ENCODE measurements at places on chromosomes 16 and 17. TPM values are rescaled to one million over a fixed set of nuclear protein-coding genes. Genes with fewer than 3 reads are reported as not detected.

DNA sequence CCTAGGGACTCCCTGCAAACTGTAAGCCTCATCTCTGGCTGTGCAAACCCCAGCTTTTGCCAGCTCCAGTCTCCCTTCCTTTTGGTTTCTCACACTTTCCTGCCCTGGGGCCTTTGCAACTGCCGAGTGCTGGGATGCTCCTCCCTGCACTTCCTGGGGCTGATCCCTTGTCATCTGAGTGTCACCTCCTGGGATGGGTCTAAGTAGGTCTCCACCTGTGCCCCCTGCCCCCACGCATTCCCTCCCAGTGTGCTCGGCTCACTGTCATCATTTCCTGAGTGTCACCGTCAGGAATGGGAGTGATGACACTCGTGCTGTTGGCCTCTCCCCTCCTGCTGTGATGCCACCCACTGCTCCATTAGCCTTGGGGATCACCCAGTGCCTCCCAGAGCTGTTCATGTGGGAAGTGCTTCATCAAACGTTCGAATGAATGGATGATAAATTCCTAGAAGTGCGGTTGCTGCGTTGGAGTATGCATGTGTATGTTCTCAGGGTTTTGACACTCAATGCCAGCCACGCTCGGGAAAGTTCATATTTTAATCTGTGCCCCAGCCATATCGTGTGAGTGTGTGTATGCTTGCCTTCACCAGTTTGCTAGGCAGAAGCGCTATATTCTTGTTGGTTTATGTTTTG is 189.9 kb downstream of the NTN1 start:
- H3K4me3 ChIP-seq, result no peak overlapping the region
- no peak overlapping the region for H3K27ac ChIP-seq
- peaks cover 12% of the 10 kb centered on the region for H3K4me1 ChIP-seq
- H3K27me3 ChIP-seq, result peaks cover 5% of the 10 kb centered on the region
- no peak for DNase-seq
- H3K36me3 ChIP-seq, result peaks cover 13% of the 10 kb centered on the region

The RHBDL1 gene
- 5.4 TPM for total RNA-seq

The LGALS9B gene
- not detected for total RNA-seq

DNA sequence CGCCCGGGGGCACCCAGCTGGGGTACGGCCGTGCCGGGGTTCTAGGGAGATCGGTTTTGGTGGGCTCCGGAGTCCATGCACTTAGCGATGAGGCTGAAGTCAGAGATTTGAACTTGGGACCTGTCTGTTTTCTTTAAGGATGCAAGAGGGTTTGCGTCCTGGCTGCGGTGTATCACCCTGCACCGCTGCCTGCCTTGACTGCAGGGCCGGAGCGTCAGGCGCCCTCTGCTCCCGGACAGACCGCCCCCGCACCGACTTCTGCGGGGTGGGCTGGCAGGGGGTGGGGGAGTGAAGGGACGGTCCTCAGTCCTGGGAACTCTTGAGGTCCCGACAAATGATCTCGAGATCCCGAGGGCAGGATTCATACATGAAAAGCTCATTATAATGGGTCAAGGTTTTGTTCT is 701 bp downstream of the PDP2 start:
- H3K4me3 ChIP-seq, result peak overlapping the region; percentile 99
- peaks cover 12% of the 10 kb centered on the region for H3K36me3 ChIP-seq
- H3K4me1 ChIP-seq, result peaks cover 23% of the 10 kb centered on the region
- H3K27me3 ChIP-seq, result no peaks in the 10 kb centered on the region
- no peak overlapping the region for H3K27ac ChIP-seq

The TBX4 gene
- not detected for total RNA-seq

DNA sequence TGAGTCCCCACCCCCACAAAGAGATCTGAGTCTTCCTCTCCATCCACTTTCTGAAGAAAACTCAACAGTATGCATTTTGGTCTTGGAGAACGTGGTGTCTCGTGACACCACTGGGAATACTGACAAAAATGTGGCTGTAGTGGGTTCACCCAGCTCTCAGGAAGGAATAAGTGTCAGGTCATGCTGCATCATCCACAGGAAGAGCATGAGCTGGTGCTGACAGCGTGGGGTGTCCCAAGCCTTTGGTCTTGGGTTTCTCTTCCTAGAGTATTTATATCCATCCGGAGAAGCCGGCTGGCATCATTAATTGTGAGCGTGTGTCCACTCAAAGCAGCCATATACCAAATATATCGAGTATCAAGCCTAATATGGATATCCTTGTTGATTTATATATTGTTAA is 55.9 kb downstream of the C17orf67 start:
- H3K36me3 ChIP-seq, result no peaks in the 10 kb centered on the region
- H3K27ac ChIP-seq, result no peak overlapping the region
- no peak overlapping the region for H3K4me3 ChIP-seq
- peaks cover 10% of the 10 kb centered on the region for H3K4me1 ChIP-seq
- peaks cover 27% of the 10 kb centered on the region for H3K27me3 ChIP-seq
- no peak for DNase-seq

Data from osteocyte (in vitro differentiated cells).